ENCODE measurements at places on chromosomes 11 and 22. TPM values are rescaled to one million over a fixed set of nuclear protein-coding genes. Genes with fewer than 3 reads are reported as not detected.

GRCh38 chr22:44734801-44735517 lies 17.4 kb upstream of the ARHGAP8 start:
- DNase-seq, result no peak

DNA sequence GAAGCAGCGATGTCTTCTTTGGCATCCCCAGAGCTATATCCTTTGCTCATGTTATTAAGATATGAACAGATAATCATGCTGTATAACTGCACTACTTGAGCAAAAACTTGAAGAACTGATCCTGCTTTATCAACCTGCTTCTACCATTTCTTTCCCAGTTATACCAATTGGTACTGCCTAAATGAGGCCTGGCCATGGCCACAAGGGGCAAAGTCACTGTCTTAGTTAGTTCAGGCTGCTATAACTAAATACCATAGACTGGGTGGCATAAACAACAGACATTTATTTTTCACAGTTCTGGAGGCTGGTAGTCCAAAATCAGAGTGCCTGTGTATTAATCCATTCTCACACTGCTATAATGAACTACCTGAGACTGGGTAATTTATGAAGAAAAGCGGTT lies 37.5 kb downstream of the DEUP1 start:
- no peak for DNase-seq

The SEPTIN5 gene
- total RNA-seq, result 1.3 TPM

DNA sequence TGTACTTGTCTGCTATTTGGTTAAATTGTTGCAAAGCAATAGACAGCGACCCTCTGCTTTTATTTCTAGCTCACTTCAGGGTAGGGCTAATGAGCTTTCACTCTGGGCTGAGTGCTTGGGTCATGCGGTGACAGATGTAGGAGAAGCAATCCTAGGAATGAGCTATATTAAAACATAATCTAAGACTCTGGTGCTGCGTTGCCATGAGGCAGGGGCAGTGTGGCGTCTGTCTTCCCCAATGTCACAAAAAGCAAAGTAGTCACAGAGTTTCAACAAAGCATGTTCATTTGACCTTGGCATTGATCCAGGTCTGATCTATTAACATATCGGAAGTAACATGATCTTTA lies 55.5 kb upstream of the GRAMD1B start:
- DNase-seq, result no peak

GRCh38 chr11:33500861-33501479 lies 199.7 kb downstream of the C11orf91 start:
- DNase-seq, result no peak

DNA sequence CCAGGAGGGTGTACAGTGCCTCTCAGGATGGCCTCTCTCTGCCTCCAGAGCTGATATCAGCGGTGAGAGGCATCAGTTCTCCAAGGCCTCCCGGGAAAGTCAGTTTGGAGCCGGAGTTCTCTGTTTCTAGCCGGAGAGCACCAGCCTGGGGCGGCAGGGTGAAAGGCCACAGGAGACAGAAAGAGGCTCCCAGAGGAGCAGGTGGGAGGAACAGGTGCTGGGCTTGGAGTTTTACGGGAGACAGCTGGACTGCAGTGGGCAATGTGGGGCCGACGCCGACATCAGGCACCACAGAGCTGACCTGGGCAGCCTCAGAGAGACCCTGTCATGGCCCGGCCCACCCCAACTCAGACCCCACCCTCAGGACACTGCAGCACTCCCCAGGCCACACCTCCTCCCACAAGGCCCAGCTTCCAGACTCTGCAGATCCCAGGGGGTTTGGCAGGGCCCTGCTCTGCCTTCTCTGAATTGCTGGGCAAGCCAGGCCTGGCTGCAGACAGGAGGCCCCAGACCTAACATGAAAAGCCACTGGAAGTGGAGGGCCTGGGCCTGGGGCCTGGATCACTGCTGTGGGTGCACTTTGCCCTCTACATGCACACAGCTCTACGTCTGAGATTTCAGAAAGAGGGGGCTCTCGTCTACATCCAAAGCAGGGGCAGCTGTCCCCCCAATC lies 885.6 kb downstream of the BRD1 start:
- no peak for DNase-seq

GRCh38 chr11:8338138-8338537 lies 74.5 kb upstream of the LMO1 start:
- peak; percentile 22 for DNase-seq

DNA sequence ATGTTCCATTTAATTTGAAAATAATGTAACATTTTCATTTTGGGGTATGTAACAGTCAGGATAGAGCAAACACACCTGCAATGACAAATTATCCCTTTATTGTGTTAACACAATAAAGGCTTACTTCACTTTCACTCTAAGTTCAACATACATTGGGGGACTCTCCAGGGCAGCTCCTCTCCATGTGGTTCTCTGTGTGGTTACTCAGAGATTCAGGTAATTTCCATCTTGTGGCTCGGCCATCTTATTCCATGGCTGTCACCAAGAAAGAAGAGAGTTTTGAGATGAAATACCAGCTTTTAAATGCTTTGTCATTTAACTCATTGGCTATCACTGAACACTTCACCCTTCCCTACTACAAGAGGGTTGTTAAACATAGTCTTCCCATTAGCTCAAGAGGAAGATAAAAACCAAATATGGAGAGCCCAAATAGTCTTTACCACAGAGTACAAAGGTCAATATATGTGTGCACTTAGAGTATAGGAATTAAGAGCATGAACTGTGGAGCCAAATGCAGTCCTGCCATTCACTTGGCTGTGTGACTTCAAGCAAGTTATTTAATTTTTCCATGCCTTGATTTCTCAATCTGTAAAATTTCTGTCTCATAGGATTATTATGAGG lies 10.6 kb upstream of the TPH1 start:
- no peak for DNase-seq

- no peak for DNase-seq
Observed at GRCh38 chr11:6224421-6224820, 10.0 kb downstream of the FHIP1B start.

DNA sequence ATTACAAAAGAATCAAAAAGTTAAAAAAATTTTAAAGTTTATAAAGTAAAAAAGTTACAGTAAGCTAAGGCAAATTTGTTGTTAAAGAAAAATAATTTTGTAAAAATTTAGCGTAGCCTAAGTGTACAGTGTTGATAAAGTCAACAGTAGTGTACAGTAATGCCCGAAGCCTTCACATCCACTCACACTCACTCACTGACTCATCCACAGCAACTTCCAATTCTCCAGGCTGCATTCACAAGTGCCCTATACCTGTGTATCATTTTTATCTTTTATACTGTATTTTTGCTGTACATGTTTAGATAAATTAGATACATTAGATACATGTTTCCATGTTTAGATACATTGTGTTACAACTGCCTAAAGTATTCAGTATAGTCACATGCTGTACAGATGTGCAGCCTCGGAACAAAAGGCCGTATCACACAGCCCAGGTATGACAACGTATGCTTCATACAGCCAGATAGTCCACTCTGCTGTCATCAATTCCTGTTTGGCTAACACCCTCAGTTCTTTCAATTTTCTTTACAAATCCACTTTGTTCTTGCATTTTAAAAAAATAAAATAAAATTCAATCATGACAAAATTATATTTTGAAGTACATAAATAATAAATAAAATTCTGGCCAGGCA lies 80.7 kb downstream of the RBFOX2 start:
- DNase-seq, result no peak

The PAX6 gene
- not detected for total RNA-seq

DNA sequence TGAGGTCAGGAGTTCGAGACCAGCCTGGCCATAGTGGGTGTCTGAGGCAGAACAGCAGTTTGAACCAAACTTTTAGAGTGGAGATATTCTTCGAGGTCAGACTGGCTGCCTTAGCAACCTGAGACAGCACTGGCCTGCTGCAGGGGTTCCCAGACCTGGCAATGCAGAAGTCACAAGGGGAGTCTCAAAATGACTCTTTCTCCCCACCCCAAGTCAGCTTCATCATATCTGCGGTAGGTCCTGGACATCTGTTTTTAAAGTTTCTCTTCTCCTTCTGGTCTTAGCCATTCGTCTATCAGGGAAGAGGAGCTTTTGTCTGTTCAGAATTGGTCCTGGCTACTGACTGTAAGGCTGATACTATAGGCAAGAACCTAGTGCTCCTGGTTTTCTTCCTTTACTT lies 14.5 kb upstream of the CLMP start:
- DNase-seq, result no peak

The KCNQ1OT1 gene
- total RNA-seq, result 0.14 TPM

The MRGPRE gene
- not detected for total RNA-seq

DNA sequence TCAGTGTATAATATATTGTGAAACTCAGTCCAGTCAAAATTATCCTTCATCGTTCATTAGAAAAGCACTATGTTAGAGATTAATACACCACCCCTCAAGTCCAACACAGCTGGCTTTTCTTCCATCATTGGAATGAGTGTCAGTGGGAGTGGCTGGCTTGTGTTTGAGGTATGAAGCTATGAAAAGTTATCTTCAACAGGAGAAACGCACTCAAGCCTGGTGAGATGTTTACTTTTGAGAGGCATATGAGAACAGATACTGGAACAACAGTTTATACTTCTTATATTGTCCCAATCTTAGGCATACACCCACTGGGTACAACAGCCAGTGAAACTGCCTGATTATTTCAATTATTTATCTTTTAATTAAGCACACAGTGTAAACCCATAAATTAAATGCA lies 34.3 kb downstream of the PLEKHB1 start:
- DNase-seq, result no peak

DNA sequence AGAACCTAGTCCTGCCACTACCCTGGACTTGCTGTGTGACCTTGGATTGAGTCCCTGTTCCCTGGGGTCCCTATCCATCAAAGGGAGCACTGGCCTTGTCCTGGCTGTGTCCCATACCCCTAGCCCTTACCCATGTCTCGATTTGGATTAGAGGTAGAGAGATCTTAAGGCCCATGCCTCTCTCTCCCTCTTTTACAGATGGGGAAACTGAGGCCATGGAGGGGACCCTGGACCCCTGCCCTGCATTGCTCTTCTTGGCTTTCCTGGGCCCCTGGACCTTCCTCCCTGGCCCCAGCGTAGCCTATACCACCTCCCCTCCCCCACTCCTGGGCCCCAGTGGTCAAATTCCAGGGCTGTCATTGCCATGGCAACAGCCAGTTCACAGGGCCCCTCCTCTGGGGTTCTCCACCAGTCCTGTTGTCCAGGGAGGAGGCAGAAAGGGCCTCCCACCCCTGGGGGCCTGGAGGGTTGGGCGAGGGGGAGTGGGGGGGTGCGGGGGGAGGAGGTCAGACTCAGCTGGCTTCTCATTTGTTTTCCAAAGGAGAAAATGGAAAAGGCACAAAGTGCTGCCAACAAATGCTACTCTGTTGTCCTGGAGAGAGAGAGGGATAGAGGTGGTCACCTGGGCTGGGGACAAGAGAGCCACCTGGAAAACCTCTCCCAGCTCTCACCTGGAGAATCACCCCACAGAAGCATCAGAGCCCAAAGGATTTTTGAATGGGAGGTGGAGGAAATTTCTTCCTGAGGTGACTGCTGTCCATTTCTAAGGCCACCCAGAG lies 23.3 kb downstream of the ARHGEF17 start:
- no peak for DNase-seq

The MN1 gene
- 0.06 TPM for total RNA-seq

DNA sequence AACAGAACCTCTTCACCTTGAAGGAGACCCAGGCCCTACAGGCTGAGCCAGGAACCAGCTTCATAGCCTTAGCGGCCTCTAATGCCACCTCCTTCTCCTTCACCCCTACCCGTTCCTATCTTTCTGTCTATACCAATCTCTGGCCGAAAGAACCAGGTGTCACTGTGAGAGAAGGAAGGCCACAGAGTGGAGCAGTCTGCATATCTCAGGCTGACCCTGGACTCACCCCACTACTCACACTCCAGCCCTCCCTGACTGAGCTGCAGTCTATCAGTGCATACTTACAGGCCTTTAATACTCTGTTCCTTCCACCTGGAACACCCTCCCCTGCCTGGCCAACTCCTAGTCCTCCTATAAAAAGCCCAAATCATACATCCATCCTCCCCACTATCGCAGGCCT lies 32.7 kb downstream of the ARAP1 start:
- no peak for DNase-seq

- no peak for DNase-seq
Observed at GRCh38 chr11:116775975-116776374, 3.2 kb upstream of the BUD13 start.

The GPR83 gene
- total RNA-seq, result 0.06 TPM

The APOL2 gene
- total RNA-seq, result 57.0 TPM

- DNase-seq, result no peak
Observed at GRCh38 chr11:92204731-92205130, 19.9 kb upstream of the FAT3 start.

The SEPTIN3 gene
- total RNA-seq, result 0.38 TPM

The MRPL16 gene
- total RNA-seq, result 105 TPM

- no peak for DNase-seq
Observed at GRCh38 chr11:24531528-24531927, 34.7 kb downstream of the LUZP2 start.

The KCTD14 gene
- total RNA-seq, result 0.12 TPM

DNA sequence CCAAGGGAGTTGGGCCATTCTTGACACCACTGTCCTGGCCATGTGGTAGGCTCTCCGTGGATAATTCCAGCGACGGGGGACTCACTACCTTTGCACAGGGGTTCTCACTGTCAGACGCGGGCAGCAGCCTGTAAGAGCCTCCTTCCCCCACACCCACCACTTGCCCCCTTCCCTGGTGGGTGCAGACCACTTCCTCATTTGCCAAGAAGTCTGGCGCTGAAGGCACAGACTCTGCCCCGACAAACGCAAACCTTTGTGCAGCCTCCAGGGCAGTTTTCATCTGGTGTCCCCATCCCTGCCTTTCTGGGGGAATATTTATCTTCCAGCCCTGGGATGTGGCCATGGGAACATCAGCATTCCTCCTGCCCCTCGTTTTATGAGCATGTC lies 422.5 kb downstream of the SHANK2 start:
- DNase-seq, result no peak

DNA sequence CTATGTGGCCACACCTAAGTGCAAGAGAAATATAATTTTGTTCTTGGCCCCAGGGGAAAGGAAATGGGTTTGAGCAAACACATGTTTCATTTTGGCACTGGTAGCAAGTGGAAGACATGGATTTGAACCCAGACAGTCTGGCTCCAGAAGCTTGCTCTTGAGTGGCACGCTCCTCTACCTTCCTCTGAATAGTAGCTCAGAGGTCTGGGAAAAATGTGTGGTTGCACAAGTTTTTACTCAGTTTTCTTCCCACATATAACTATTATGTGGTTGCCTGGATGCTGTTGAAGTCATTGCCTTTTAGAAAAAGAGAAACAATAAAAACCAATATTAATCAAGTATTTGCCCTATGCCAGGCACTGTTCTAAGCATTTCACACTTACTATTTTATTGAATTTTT lies 16.3 kb downstream of the PARVA start:
- DNase-seq, result no peak

All from activated naive CD8-positive, alpha-beta T cell treated with anti-CD3 and anti-CD28 coated beads for 36 hours (primary cell).